Activated CD4-positive, alpha-beta memory T cell treated with anti-CD3 and anti-CD28 coated beads for 36 hours (primary cell): ENCODE measurements at places on chromosomes 12 and 14.

GRCh38 chr14:74648601-74649000 is 36.6 kb upstream of the LTBP2 start:
- no peak for DNase-seq

DNA sequence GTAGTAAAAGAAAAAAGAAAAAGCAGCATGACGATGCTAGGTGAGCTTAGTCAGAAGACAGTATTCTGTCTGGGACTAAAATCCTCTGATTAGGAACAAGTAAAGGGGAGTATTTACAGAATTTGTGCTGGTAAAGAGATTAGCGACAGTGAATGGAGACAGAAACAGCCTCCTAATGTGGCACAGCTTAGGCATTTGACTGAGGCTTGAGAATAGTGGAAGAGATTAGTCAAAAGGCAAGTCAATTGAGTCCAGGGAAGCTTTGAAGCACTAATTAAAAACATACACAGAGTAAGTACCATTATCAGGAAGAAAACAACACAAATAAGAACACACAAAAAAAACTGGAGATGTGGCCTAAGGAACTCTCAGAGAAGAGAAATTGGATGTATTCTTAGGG is 131.9 kb upstream of the CLEC14A start:
- DNase-seq: no peak

DNA sequence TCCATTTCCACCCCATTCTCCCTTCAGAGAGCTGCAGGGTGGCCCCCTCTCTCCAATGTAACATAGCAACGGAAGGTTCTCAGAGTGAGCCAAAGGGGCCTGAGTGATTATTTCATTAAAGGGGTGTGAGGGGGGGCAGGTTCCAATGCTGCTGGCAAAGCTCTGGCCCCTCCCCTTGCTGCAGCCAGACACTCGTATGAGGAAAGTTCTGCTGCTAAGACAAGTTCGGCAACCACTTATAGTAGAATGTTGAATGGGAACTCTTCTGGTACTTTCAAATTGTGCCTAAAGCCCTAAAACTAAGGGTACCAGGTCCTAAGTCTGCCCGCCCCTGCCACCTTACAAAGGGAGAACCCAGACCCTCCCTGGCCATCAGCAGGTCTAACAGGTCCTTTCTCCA is 49.8 kb downstream of the PLEKHG3 start:
- DNase-seq: no peak

DNA sequence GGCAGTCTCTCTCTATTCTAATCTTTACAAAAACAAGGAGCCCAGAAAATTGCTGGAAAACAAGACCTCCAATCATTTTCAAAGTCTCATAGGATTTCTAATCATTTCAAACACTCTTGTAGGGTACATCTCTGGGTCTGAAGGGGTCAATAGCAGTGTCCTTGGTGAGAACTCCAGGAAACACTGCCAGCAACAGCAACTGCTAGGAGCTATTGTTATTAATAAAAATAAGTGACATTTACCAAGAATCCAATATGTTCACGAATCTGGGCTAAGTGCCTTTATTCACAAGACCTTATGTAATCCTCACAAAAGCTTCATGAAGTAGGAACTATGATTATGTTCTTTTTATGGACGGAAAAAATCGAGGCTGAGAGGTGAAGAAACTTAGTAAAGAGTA is 72.8 kb downstream of the TTC7B start:
- no peak for DNase-seq

GRCh38 chr14:36519431-36520321 is at the start of gene NKX2-1:
Gene NKX2-1 (minus strand): TSS chr14:36520232. CDS start chr14:36520129, 103 bp downstream.
- no peak for DNase-seq

GRCh38 chr14:65958664-65959562 is 527.3 kb upstream of the CCDC196 start:
- DNase-seq: no peak
